ENCODE measurements at places on chromosomes 1 and 21.
A peak's percentile ranks its signal among the peaks of the same experiment; 100 is the strongest.

DNA sequence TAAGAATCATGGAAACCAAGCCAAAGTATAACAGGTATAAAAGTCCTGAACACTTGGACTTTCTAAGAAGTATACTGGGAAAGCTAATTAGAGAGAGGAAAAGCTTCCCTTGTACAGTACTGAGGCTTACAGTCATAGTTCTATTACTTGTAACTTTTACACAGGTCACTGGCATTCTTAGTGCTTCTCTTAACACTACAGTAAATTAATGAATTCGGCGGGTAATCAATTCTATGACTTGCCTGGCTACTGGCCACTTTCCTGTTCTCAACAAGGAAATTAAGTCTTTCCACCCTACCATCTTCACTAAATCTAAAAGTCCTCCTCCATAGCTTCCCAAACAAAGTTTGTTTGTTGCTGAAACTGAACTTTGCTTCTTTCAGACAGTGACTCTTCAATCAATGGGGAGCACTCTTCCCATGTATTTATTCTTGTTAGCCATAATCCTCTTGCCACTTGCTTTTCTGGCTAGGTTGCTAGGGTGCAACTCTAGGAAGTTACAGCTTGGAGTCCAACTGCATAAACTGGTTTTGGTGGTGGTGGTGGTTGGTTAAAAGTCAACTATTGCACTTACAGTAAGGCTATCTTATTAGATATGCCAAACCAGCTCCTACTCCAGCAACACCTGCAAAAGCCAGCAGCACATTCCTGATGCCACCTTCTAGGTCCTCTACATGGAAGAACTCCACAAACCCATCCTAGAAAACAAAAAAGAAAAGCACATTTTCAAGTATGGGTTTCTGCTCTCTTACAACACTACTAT, 2.4 kb downstream of the MCL1 start:
- DNase-seq = no peak

- peak; percentile 55 for DNase-seq
Measured at GRCh38 chr1:168320800-168321450, 40.2 kb downstream of the TBX19 start.

- DNase-seq = no peak
Measured at GRCh38 chr1:209791920-209792319, 7.6 kb upstream of the C1orf74 start.

DNA sequence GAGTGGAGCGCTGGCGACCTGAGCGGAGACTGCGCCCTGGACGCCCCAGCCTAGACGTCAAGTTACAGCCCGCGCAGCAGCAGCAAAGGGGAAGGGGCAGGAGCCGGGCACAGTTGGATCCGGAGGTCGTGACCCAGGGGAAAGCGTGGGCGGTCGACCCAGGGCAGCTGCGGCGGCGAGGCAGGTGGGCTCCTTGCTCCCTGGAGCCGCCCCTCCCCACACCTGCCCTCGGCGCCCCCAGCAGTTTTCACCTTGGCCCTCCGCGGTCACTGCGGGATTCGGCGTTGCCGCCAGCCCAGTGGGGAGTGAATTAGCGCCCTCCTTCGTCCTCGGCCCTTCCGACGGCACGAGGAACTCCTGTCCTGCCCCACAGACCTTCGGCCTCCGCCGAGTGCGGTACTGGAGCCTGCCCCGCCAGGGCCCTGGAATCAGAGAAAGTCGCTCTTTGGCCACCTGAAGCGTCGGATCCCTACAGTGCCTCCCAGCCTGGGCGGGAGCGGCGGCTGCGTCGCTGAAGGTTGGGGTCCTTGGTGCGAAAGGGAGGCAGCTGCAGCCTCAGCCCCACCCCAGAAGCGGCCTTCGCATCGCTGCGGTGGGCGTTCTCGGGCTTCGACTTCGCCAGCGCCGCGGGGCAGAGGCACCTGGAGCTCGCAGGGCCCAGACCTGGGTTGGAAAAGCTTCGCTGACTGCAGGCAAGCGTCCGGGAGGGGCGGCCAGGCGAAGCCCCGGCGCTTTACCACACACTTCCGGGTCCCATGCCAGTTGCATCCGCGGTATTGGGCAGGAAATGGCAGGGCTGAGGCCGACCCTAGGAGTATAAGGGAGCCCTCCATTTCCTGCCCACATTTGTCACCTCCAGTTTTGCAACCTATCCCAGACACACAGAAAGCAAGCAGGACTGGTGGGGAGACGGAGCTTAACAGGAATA, 4.2 kb downstream of the TFAP2E start:
- DNase-seq = no peak

DNA sequence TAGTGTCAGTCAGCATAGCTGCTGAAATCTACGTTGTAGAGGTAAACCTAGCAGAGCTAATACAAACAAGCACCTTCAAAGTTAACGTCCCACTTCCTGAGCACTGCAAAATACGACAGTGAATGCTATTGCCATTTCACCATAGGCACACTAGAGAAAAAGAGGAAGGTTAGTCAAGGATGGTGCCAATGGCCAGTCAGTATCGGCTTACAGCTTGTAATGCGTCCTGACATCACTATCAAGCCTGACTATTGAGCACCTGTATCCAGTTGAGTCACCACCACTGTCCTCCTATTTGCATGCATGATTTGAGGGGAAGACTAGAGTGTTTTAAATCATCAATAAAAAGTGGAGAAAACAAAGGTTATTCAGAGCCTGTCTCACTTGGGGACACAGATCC, 34.4 kb downstream of the NUCKS1 start:
- no peak for DNase-seq

Data from smooth muscle cell of the brain vasculature (primary cell).